Effector CD8-positive, alpha-beta T cell (primary cell): ENCODE measurements at places on chromosomes 11 and 22.

DNA sequence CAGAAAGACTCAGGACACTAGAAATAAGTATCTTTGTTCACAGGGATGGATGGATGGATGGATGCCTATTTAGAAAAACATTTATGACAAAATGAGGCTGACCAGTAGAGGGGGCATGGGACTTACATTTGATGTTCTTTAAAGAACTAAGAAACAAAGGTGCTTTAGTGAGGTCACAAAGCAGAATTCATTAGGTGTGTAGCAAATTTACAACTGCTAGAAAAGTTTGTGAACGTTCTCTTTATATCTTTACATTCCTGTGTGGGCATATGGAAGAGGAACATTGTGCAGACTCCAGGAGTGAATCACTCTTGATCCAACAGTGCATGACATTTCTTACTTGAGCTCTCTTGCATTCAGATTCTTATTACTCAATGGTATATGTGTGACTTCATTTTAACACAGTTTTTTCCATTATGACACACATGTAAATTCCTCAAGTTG is 15.8 kb upstream of the SIK2 start:
- DNase-seq: peak; percentile 19

- no peak for DNase-seq
Observed at GRCh38 chr11:107882095-107882820, 23.7 kb upstream of the SLC35F2 start.

GRCh38 chr11:120130176-120130980 is 7.5 kb downstream of the TRIM29 start:
- DNase-seq: no peak

GRCh38 chr11:8301622-8302021 is 37.9 kb upstream of the LMO1 start:
- DNase-seq: no peak

DNA sequence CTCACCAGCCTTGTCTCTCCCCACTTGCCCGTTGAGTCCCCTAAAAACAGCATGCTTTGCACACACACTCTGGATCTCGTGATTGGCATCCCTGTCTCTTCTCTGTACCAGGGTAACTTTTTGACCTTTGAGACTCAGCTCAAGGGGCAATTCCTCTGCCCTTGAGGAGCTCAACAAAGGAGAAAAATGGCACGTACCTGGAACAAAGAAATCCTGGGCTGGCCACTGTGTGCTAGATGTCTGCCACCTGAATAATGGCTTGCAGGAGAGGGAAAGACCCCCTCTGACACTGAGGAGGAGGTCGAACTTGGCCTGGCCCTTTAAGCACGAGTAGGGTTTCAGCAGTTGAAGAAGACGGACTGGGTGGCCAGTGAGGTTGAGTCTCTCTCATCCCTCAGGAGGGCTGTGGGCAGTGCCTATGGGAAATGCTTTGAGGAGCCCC is 5.8 kb downstream of the UBE2L3 start:
- no peak for DNase-seq

DNA sequence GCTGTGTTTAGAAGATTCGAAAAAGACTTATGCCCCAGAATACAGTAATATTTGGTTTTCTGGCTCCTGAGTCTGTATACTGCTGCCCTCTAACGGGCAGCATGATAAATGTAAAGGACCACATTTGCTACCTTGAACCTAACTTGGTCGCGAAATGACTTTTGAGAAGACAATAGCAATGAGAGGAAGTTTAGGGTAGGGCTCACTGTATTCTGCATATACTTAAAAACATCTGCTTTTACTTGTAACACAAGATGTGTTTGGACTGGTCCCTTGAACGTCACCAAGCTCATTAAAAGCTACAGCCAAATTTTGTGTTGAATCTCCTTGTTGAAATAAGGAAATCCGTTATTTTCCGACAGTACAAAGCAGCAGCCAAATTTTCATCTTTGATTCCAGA is 309.1 kb downstream of the SWAP70 start:
- no peak for DNase-seq

DNA sequence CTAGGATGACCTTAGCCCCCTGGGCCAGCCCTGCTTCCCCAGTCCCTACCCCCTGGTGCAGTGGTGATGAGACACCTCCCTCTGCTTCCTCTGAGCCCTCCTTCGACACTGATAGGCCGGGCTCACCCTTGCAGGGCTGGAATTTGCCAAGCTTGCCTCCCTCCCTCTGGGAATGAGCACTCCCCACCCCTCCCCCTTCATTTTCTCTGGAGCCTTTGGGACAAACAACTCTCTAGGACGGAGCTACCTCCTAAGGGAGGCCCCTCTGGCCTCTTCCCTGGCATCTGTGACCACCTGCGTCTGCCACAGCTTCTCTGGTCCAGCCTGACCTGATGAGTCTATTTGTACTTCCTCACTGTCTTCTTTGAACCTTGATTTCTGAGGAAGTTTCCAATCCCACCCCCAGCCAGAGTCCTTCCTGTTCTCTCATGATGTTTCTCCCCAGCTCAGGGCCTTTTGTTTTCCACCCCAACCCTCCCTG is 53.3 kb upstream of the ADA2 start:
- no peak for DNase-seq

DNA sequence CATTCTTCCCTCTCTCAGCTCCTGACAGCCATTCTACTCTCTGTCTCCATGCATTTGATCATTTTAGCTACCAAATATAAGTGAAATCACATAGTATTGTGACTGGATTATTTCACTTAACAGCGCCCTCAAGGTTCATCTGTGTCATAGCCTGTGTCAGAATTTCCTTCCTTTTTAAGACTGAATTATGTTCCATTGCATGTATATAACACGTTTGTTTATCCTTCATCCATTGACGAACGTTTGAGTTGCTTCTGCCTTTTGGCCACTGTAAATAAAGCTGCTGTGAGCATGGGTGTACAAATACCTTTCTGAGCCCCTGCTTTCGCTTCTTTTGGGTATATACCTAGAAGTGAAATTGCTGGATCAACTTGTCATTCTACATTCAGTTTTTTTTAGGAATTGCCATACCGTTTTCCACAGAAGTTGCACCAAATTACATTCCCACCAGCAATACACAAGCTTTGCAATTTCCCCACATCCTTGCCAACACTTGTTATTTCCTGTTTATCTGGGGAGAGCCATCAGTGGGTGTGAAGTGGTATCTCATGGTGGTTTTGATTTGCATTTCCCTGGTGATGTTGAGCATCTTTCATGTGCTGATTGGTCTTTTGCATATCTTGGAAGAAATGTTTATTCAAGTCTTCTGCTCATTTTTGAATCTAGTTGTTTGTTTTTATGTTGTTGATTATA is 17.5 kb downstream of the GLB1L2 start:
- DNase-seq: no peak

DNA sequence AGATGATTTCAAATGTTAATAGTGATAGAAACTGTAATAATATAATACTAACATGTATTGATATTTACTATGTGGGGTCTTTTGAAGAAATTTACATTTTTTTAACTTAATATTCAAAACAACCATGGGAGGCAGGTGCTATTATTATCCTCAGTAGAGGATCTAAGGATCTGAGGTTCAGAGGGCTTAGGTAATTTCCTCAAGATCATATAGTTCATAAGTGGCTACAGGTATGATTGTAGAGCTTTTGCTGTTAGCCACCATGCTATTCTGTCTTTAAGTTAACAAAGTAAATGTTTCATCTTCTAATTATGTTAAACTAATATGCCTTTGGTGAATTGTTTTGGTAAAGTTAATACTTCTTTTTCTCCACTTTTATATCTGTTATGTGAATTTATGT is 83.6 kb downstream of the PDE3B start:
- no peak for DNase-seq

GRCh38 chr22:25922141-25922540 is 180.2 kb downstream of the MYO18B start:
- DNase-seq: no peak

GRCh38 chr11:2447951-2448650 is 3.3 kb downstream of the KCNQ1 start:
- DNase-seq: no peak

DNA sequence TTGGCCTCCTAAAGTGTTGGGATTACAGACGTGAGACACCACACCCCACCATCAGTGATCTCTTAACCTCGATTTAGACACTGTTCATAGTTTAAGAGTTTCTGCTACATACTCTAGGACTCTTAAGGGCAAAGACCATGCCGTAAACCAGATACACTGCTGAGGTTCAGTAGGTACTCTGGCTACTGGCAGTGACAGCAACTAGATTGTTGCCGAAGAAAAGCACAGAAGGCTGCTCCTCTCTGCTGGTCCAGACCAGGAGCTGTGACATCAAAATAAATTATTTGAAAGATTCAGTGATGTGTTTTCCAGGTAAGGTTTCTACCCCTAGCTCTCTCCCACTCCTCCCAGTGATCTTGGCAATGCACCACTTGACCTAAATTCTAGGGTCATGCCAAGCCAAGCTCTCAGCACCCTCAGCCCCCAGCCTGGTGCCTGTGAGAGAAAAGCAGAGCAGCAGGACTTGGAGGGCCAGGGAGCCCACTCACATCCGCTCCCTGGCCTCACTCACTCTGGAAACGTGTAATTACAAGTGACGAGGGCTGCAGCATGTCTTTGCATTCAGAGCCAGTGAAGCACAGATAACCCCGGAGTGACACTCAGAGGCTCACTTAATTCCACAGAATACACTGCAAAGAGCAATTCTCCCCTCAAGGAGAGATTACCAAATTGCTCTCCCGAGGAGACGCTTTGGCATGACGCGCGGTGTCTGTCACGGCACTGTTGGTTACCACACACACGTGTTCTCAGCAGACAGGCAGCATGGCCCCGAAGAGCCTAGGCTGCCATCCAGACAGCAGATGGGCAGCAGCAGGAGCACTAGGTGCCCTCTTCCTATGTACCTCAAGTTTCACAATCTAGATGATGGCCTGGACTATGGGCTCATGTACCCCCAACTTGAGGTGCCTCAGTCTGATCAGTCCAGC is 96.9 kb upstream of the PITPNB start:
- DNase-seq: no peak

DNA sequence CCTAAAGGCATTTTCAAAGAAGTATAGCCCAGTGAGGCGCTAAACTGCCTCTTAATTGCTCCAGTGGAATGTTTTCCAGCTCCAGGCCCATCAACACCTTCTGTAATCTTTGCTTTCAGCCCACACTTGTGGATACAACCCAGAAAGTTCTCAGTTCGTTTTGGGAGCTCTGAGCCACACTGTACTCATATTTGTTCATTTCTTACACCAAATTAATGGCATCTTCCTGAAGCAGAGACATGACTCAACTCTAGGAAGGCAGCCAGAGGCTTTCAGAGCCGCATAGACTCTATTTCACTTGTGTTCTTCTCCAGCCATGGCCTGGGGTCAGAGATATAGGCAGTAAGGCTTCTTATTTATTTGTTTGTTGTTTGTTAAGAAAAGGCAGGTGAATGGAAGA is 175.5 kb upstream of the NCAM1 start:
- DNase-seq: no peak

DNA sequence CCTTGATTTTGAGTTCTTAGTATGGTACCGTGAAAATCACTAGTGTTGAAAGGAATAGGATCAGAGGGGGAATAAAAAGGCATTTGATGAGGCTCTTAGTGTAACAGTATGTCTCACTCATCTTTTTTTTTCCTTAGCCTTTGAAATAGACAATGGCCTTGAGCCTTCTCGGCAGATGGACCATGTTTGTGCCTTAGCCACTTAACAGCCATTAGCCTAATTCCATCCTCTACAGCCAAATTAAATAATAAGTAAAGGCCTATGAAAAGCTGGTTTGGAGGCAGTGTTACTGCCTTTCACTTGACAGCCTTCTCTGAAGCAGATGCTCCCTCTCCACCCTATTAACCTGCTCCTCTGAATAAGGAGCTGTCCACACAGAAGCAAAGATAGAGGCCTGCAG is 580.7 kb downstream of the NTM start:
- no peak for DNase-seq

GRCh38 chr22:35299217-35299672 is 449 bp upstream of the TOM1 start:
- peak; percentile 52 for DNase-seq

GRCh38 chr11:47212938-47213337 is 1.8 kb upstream of the DDB2 start:
- no peak for DNase-seq
